Glutamatergic neuron (in vitro differentiated cells): ENCODE measurements at places on chromosomes 7 and 10. TPM values are rescaled to one million over a fixed set of nuclear protein-coding genes. Genes with fewer than 3 reads are reported as not detected.

KCNH2 gene
- total RNA-seq, result 73.7 TPM

GRCh38 chr7:5699467-5700384 lies 81.7 kb downstream of the RNF216 start:
- no peaks in the 10 kb centered on the region for H3K36me3 ChIP-seq
- peak overlapping the region; percentile 82 for H3K27ac ChIP-seq
- peaks cover 2% of the 10 kb centered on the region for H3K27me3 ChIP-seq
- peaks cover 62% of the 10 kb centered on the region for H3K4me1 ChIP-seq
- no peak for DNase-seq
- H3K4me3 ChIP-seq, result peak overlapping the region; percentile 73

DNA sequence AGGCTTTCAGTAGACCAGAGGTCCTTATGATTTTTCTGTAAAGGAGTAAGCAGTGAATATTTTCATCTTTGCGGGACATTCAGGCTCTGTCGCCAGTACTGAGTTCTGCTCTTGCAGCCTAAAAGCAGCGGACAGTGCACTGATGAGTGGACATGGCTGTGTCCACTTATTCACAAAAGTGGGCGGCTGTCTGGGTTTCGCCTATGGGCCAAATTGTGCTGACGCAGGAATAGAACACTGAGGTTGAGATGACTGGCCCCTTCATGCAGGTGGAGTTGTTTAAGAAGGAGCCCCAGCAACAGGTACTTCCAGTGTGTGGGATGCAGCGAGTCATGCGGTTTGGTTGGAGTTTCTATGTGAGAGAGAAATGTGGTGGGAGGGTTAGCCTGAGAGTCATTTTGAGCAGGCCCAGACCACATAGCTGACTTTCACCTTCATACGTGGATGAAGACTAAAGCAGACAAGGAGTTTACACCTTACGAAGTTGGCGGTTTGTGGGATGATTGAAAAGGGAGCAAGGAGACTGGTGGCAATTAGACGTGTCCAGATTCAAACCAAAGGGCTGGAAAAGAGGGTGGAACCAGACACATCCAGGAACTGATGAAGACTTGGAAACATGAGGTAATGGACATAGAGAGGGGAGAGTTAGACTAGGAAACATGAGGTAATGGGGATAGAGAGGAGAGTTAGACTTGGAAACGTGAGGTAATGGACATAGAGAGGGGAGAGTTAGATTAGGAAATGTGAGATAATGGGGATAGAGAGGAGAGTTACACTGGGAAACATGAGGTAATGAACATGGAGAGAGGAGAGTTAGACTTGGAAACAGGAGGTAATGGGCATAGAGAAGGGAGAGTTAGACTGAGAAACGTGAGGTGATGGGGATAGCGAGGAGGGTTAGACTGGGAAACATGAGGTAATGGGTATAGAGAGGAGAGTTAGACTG lies 38.2 kb downstream of the WDR37 start:
- H3K36me3 ChIP-seq, result peaks cover 9% of the 10 kb centered on the region
- H3K27me3 ChIP-seq, result peaks cover 5% of the 10 kb centered on the region
- no peak for DNase-seq
- H3K4me3 ChIP-seq, result no peak overlapping the region
- H3K4me1 ChIP-seq, result peaks cover 3% of the 10 kb centered on the region
- H3K27ac ChIP-seq, result no peak overlapping the region

DNA sequence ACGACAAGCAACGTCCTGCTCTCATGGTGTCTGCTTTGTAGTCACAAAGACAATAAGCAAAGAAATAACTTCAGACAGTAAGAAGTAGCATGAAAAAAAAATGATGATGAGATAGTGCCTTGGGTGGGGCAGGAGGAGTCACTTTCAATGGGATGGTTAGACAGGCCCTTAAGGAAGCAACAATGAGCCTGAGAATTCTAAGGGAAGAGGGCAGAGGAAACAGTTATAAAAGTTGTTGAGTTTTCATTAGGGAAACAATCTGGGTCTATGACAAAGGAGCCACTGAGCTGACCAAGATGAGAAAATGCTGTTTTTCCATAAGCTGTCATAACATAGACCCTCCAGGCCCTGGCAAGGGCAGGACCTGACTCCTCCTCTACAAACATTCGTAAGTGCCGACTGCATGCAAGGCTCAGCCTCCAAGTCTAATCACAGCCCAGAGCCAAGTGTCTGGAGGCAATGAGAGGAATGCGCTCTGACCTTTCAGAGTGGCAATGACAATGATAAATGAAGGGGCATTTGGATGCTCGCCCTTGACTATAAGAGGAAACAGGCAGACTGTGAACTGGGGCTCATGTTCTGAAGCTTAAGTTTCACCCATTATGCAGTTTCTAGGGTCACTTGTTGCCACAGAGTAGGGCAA lies 43.7 kb downstream of the PPP1R3C start:
- DNase-seq, result no peak
- peak overlapping the region; percentile 76 for H3K27ac ChIP-seq
- H3K4me1 ChIP-seq, result peaks cover 51% of the 10 kb centered on the region
- H3K4me3 ChIP-seq, result peak overlapping the region; percentile 23
- peaks cover 10% of the 10 kb centered on the region for H3K27me3 ChIP-seq

NANOS1 gene
- 34.0 TPM for total RNA-seq

EVX1 gene
- 7.1 TPM for total RNA-seq

IDI2 gene
- total RNA-seq, result not detected

SLC16A9 gene
- total RNA-seq, result 1.2 TPM
